Thoracic aorta (tissue), 2 donors: ENCODE measurements at places on chromosomes 7 and 10. TPM values are rescaled to one million over a fixed set of nuclear protein-coding genes. Genes with fewer than 3 reads are reported as not detected.

DNA sequence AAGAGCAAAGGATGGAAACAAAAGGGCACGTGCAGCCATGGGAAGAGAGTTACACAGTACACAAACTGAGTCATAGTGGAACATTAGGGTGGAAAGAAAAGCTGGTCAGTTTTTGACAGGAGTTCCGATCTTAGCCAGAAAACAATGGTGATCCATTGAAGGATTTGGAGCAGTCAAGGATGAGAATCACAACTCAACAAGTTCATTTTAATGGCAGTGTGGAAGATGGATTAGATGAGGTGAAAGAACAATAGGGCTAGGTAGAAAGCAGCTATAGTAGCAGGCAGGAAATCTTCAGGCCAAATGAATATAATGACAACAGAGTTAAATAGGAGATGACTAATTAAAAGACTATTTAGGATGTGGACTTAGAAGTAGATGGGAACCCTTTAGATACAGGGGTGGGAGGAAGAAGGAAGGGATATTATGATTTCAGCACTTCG lies 136.3 kb downstream of the DOCK4 start:
- no peak overlapping the region for H3K27ac ChIP-seq
- no peaks in the 10 kb centered on the region for H3K4me1 ChIP-seq
- DNase-seq: no peak
- H3K36me3 ChIP-seq: no peaks in the 10 kb centered on the region

The LAMB1 gene
- 296 TPM for total RNA-seq

The EPO gene
- not detected for total RNA-seq

DNA sequence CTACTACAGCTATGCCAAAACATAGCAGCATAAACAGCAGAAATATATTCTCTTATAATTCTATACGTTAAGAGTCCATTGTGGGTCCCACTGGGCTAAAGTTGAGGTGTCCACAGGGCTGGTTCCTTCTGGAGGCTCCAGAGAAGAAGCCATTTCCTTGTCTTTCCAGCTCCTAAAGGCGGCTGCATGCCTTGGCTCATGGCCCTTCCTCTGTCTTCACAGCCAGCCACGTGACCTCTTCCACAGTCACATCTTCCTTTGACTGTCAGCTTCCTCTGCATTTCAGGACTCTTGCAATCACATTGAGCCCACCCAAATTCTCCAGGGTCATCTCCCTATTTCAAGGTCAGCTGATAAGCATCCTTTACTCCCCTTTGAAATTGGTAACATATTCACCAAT lies 17.2 kb downstream of the NACAD start:
- DNase-seq: no peak
- no peak overlapping the region for H3K4me3 ChIP-seq
- H3K4me1 ChIP-seq: no peaks in the 10 kb centered on the region
- H3K36me3 ChIP-seq: peaks cover 53% of the 10 kb centered on the region

- DNase-seq: no peak
- no peak overlapping the region for H3K4me3 ChIP-seq
- peaks cover 2% of the 10 kb centered on the region for H3K4me1 ChIP-seq
- H3K36me3 ChIP-seq: no peaks in the 10 kb centered on the region
- H3K27ac ChIP-seq: no peak overlapping the region
- H3K27me3 ChIP-seq: no peaks in the 10 kb centered on the region
These were observed 61.7 kb upstream of the KLF6 start for GRCh38 chr10:3846736-3847135.

The AOAH gene
- 20.2 TPM for total RNA-seq

- DNase-seq: no peak
- H3K27me3 ChIP-seq: no peaks in the 10 kb centered on the region
- no peak overlapping the region for H3K4me3 ChIP-seq
- no peak overlapping the region for H3K27ac ChIP-seq
These were observed 43.1 kb upstream of the CYCS start for GRCh38 chr7:25168145-25168544.

The CPA2 gene
- not detected for total RNA-seq

DNA sequence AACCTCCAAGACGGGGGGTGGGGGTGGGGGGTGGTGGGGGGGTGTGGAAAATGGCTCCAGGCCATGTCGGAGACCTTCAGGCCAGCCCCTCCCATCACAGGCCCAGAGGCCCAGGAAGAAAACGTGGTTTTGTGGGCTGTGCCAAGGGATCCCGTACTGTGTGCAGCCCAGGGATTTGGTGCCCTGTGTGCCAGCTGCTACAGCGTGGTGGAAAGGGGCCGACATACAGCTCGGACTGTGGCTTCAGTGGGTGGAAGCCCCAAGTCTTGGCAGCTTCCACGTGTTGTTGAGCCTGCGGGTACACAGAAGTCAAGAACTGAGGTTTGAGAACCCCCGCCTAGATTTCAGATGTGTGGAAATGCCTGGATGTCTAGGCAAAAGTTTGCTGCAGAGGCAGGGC lies 259.7 kb downstream of the HGF start:
- no peak overlapping the region for H3K27ac ChIP-seq
- H3K4me3 ChIP-seq: no peak overlapping the region
- no peaks in the 10 kb centered on the region for H3K4me1 ChIP-seq
- no peaks in the 10 kb centered on the region for H3K36me3 ChIP-seq
- H3K27me3 ChIP-seq: no peaks in the 10 kb centered on the region

The TRIM73 gene
- 2.2 TPM for total RNA-seq

DNA sequence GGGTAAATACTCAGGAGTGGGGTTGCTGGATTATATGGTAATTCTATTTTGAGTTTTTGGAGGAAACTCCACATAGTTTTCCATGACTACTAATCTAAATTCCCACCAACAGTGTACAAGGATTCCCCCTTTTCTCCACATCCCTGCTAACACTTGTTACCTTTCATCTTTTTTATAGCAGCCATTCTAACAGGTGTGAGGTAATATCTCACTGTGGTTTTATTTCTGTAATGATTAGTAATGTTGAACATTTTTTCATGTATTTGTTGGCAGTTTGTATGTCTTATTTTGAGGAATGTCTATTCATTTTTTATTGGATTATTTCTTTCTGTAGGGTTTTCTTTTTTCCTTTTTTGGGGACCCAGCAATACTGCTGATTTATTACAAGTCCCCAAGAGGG lies 14.9 kb downstream of the TAF3 start:
- H3K27ac ChIP-seq: no peak overlapping the region
- no peak for DNase-seq
- no peaks in the 10 kb centered on the region for H3K27me3 ChIP-seq
- no peaks in the 10 kb centered on the region for H3K4me1 ChIP-seq

The ACTL6B gene
- total RNA-seq: not detected

The FOXP2 gene
- 17.6 TPM for total RNA-seq

- DNase-seq: no peak
- H3K27ac ChIP-seq: no peak overlapping the region
- no peaks in the 10 kb centered on the region for H3K27me3 ChIP-seq
- no peak overlapping the region for H3K4me3 ChIP-seq
- H3K36me3 ChIP-seq: no peaks in the 10 kb centered on the region
These were observed 56.2 kb upstream of the ZNF438 start for GRCh38 chr10:31087851-31088250.

DNA sequence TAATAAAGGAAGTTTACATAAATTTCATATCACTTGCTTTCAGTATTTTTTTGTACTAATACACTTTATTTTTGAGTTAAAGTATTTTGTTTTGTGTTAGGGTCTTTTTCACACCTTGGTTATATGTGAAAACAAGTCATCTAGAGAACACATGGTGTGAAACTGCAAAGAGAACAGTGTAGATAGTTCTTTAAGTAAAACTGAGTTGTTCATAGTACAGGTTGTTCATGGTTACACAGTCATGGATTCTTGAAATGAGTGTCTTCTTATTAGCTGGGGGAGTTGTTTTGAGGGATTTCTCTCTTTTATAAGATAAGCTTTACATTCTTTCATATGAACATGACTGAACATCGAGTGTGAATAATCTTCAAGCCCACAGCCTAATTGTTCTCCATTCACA lies 244.2 kb downstream of the THSD7A start:
- H3K36me3 ChIP-seq: no peaks in the 10 kb centered on the region
- no peaks in the 10 kb centered on the region for H3K27me3 ChIP-seq
- H3K4me1 ChIP-seq: no peaks in the 10 kb centered on the region
- DNase-seq: no peak
- H3K4me3 ChIP-seq: no peak overlapping the region
- H3K27ac ChIP-seq: no peak overlapping the region

DNA sequence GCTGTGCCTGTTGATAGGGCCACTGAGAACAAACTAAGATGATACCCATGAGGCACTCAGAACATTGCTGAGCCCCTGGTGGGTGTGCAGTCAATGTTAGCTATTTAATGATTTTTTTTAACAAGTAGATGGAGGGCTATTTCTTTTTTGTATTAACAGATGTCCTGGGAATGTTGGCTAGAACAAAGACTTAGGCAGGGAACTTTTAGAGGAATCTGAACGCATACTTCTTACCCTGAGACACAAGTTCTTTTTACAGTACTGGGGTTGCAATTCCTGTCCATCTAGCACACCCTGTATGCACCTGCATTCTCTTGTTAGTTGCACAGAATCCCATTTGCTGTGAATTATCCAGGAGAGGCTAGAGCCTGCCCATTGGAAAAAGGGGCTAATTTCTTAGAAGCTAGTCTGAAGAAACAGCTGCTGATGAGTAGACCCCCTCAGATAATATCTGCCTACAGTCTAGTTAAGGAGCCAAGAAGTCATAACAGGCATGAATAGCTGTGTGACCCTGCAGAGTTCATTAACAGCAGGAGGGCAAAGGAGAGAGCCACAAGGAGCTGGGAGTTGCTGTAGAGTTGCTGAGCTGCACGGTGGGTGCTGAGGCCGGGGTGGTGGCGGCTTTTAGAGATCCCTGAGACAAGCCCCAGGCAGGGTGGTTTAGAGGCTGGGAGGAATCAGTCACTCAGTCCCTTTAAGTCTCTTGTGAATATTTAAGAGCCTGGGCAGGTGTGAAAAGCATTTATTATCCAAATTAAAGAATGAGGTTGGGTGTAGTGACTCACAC lies 103.7 kb upstream of the FZD8 start:
- no peaks in the 10 kb centered on the region for H3K27me3 ChIP-seq
- no peak for DNase-seq
- H3K4me1 ChIP-seq: no peaks in the 10 kb centered on the region
- no peaks in the 10 kb centered on the region for H3K36me3 ChIP-seq
- no peak overlapping the region for H3K27ac ChIP-seq
- H3K4me3 ChIP-seq: no peak overlapping the region

The CTAGE4 gene
- 5.8 TPM for total RNA-seq

GRCh38 chr7:151455690-151456089 lies 15.7 kb upstream of the CRYGN start:
- no peaks in the 10 kb centered on the region for H3K36me3 ChIP-seq
- H3K27me3 ChIP-seq: no peaks in the 10 kb centered on the region
- no peak overlapping the region for H3K27ac ChIP-seq
- DNase-seq: no peak

GRCh38 chr7:41907444-41907843 lies 204.6 kb upstream of the INHBA start:
- H3K4me3 ChIP-seq: no peak overlapping the region
- no peak for DNase-seq
- H3K27ac ChIP-seq: no peak overlapping the region
- H3K36me3 ChIP-seq: no peaks in the 10 kb centered on the region

DNA sequence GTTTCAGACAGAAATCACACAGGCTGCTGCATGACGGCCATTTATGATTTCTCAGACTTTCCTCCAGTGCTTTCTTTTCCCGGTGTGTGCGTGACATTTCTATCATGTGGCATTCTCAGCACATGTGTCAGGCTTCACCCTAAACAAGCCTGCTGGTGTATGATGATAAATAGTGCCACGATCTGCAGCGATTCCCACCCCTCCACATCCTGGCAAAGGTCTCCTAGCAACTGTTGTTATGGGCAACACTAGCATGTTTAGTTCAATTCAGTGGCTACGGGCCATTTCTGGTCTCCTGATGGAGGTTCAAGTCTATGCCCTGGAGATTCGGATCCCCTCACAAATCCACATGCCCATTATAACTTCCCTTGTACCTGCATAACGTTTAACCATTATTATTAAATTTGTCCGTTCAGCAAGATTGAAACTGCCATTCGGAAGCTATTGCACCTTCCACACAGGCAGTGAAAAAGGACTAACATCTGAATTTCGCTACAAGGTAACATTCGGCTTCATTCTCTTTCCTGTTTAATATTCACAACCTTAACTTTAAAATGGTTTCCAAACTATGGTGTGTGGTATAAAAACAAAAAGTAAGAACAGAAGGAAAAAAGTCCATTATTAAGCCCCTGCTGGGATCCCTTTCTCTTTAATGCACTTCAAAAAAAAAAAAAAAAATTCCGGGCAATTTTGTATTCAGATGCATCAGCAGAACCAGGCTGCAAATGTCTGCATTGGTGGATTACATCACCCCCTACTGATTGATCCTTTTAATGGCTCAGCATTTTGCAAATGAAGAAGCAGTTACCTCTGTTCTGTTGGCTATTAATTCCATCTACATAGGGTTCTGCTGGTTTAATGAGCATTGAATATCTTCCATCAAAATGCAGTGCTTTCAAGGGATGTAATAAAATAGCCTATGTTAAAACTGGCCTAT lies 90.2 kb downstream of the FRMD4A start:
- DNase-seq: no peak
- H3K27me3 ChIP-seq: no peaks in the 10 kb centered on the region
- no peak overlapping the region for H3K27ac ChIP-seq
- no peaks in the 10 kb centered on the region for H3K36me3 ChIP-seq

DNA sequence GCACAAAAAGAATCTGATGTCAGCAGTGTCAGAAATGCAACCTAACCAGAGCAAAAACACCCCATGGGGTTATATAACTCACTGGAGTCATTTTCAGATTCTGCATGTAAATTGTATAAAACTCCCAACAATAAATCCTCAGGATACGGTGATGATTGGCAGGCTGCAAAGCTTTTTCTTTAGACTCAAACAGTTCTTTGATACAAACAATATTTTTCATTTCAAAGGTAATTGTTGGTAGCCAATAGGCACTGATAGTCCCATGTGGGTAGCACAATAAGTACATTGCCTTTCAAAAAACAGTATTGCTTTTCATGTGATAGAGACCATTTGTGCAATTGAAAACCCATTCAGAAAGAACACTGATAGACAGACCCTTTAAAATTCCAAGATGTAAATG lies 98.0 kb downstream of the TMEM26 start:
- no peaks in the 10 kb centered on the region for H3K4me1 ChIP-seq
- DNase-seq: no peak
- no peak overlapping the region for H3K4me3 ChIP-seq
- H3K27me3 ChIP-seq: no peaks in the 10 kb centered on the region

DNA sequence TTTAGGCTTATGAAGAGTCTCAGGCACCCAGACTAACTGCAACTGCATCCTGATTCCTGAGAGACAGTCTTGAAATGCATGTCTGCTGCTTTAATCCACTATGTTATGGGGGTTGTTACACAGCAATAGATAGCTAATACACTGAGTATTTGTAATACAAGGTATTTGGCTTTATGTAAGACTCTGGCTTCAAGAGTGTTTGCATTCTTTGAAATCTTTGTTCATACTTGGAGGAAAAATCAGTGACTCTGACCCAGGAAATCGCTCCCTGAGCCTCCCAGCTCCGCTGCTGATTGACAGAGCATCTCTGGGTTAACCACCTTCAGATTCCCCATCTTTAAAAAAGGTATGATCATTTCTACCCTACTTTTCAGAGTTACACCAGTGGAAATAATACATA lies 133.9 kb downstream of the MTPAP start:
- no peaks in the 10 kb centered on the region for H3K36me3 ChIP-seq
- H3K4me1 ChIP-seq: peaks cover 20% of the 10 kb centered on the region
- H3K27me3 ChIP-seq: no peaks in the 10 kb centered on the region
- no peak for DNase-seq
